Stimulated activated CD8-positive, alpha-beta memory T cell treated with anti-CD3 and anti-CD28 coated beads, Interleukin-4, amount 100 ng/mL, for 1 hour (primary cell): ENCODE measurements at places on chromosomes 4 and X.

- no peak for DNase-seq
Observed at GRCh38 chrX:108268434-108269080, 169.7 kb downstream of the COL4A6 start.

GRCh38 chr4:91099666-91100065 is 972.5 kb downstream of the CCSER1 start:
- DNase-seq = no peak

- no peak for DNase-seq
Observed at GRCh38 chr4:81789741-81790399, 318.2 kb upstream of the RASGEF1B start.

DNA sequence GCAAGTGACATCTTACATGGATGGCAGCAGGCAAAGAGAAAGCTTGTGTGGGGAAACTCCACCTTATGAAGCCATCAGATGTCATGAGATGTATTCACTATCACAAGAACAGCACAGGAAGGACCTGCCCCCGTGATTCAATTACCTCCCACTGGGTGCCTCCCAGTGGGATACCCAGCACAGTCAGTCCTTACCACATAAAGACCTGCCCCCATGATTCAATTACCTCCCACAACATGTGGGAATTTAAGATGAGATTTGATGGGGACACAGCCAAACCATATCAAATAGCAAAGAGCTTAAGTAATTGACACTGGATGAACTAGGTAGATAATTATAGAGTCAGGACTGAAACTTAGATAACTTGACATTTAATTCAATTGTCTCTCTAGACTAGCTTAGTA is 85.6 kb downstream of the SLIT2 start:
- DNase-seq = no peak

GRCh38 chrX:150767475-150768131 is 74.4 kb downstream of the MTMR1 start:
- no peak for DNase-seq

DNA sequence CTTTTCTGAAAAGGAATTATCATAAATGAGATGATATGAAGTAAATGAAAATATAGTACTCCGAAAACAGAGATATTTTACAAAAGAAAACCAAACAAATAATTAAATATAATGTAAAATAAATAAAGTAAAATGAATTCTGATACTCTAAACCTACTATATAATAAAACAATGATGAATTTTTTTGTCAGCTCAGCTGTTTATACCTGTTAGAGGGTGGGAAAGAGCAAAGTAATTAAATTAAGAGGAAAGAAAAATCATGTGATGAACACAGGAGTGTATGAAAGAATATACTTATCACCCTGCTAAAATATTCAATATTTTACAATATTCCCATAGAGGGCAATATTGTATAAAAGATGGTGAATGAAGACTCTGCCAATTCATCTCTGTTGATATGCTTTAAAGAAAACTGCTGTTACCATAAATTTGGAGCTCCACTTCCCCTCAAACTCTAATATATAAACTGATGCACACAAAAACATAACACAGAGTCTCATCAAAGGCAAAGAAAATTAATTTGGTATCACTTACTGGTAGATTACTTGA is 6.5 kb upstream of the NDST4 start:
- DNase-seq = no peak
